ENCODE measurements at places on chromosomes 5 and 9.

GRCh38 chr9:125343518-125344275 is 82.1 kb downstream of the GAPVD1 start:
- no peak for DNase-seq

DNA sequence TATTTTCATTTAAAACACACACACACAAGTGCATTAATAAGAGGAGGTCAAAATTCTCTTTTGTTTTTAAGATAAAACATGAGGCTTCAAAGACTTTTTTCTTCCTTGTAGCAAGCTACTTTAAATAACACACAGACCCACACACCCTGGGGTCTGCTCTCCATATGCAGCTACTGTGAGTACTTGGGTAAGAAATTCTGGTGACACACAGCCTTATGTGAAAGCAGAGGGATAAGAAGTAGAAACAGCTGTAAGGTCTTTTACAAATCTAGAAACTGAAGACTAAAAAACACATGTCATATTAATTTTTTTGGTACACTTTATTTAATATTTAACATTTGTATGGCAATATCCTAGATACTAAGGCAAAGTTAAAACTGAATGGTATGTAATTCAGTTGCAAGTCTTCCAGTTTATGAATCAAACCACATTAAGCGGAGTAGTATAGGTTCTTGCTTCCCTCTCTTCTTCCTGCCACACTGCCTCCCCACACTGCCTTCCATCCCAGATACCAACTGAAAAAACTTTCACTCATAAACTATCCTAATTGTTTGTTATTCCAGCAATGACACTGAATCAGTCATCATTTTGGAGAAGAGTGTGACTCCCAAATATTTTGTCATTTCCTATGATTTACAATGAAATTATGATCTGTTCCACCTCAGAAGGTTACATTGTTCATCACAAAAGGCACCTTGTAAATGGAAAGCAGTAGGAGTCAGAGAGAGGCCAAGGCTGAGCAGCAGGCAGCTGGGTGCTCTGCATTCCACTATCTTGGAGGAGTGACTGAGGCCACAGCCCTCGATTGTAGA is 92.0 kb downstream of the PLCXD3 start:
- no peak for DNase-seq

GRCh38 chr9:107193251-107193650 is 89.8 kb upstream of the RAD23B start:
- no peak for DNase-seq

GRCh38 chr5:76688836-76689235 is 27.1 kb upstream of the F2R start:
- no peak for DNase-seq

GRCh38 chr5:127471211-127471610 is 46.2 kb upstream of the PRRC1 start:
- DNase-seq: no peak

GRCh38 chr9:134440636-134441226 is 114.5 kb downstream of the RXRA start:
- no peak for DNase-seq

GRCh38 chr5:378301-378891 is 56.9 kb downstream of the AHRR start:
- no peak for DNase-seq

DNA sequence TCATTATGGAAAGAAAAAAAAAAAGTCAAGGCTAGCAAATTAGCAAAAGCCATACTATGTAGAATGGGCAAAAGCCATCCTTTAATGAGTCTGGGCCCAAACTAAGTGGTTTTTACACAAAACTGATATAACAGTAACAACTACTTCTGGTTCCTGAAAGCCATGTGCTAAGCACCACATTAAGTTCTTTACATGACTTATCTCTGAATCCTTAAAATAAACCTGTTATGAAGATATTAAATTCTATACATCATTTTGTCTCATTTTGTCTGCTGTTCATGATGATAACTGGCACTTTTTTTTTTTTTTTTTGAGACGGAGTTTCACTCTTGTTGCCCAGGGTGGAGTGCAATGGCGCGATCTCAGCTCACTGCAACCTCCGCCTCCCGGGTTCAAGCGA is 5.0 kb downstream of the FNIP1 start:
- no peak for DNase-seq

GRCh38 chr5:58718269-58718978 is 135.5 kb downstream of the RAB3C start:
- no peak for DNase-seq

DNA sequence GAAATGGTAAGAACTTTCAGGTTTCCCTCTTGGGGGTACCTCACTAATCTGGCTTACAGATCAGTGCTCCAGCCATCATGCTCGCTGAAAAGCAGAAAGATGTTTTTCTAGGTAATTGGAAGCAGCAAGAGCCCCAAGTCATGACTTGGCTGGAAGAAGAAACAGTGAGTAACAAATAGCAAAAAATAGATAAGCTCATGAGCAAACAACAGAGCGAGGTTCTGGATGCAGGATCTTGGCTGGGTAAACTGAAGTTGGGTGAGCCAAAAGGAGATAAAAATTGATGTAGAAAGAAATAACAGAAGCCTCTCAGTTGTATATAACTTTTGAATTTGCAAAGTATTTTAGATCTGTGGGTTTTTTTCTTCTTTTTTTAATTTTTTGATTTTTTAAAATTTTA is 110.1 kb downstream of the INSYN2B start:
- no peak for DNase-seq
